ENCODE measurements at places on chromosomes 1 and 21.

- no peak overlapping the region for H3K27ac ChIP-seq
- no peak for DNase-seq
- H3K4me1 ChIP-seq: no peaks in the 10 kb centered on the region
- no peak overlapping the region for H3K4me3 ChIP-seq
Measured at GRCh38 chr1:236292425-236292824, 10.7 kb upstream of the ERO1B start.

DNA sequence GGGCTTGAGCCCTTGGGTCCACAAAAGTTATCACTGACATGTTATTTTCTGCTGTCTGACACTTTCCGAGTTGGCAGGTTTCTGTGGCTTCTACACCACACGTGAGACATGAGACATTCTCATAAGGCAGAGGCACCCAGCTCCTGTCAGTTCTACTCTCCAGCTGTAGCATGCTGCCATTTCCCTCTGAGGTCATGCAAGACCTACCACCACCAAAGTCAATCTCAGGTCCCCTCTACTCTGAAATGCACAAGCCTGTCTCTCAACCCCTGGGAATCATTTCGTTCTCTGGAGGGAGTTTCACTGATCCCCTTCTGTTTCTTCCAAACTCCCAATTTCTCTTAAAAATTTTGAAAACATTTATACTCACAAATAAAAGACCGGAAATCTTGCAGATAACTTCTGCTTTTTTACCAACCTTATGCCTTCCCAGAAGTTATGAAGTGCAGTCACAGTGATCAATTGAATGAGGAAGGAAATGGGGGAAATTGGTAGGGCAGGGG lies 39.5 kb upstream of the CR2 start:
- no peaks in the 10 kb centered on the region for H3K36me3 ChIP-seq
- peaks cover 83% of the 10 kb centered on the region for H3K4me1 ChIP-seq
- peak; percentile 77 for DNase-seq
- peak overlapping the region; percentile 92 for H3K27ac ChIP-seq
- H3K4me3 ChIP-seq: peak overlapping the region; percentile 68
- no peaks in the 10 kb centered on the region for H3K27me3 ChIP-seq

GRCh38 chr1:116911188-116911553 lies 1.5 kb downstream of the PTGFRN start:
- H3K4me3 ChIP-seq: no peak overlapping the region
- peaks cover 6% of the 10 kb centered on the region for H3K4me1 ChIP-seq
- H3K36me3 ChIP-seq: no peaks in the 10 kb centered on the region
- no peak overlapping the region for H3K27ac ChIP-seq
- DNase-seq: no peak

- H3K27me3 ChIP-seq: peaks cover 77% of the 10 kb centered on the region
- peaks cover 23% of the 10 kb centered on the region for H3K4me1 ChIP-seq
- H3K36me3 ChIP-seq: no peaks in the 10 kb centered on the region
Measured at GRCh38 chr1:75613916-75614315, 3.0 kb upstream of the SLC44A5 start.

GRCh38 chr1:243267914-243268653 lies 12.2 kb downstream of the SDCCAG8 start:
- no peaks in the 10 kb centered on the region for H3K27me3 ChIP-seq
- peak; percentile 20 for DNase-seq
- no peaks in the 10 kb centered on the region for H3K36me3 ChIP-seq
- peak overlapping the region; percentile 63 for H3K27ac ChIP-seq

DNA sequence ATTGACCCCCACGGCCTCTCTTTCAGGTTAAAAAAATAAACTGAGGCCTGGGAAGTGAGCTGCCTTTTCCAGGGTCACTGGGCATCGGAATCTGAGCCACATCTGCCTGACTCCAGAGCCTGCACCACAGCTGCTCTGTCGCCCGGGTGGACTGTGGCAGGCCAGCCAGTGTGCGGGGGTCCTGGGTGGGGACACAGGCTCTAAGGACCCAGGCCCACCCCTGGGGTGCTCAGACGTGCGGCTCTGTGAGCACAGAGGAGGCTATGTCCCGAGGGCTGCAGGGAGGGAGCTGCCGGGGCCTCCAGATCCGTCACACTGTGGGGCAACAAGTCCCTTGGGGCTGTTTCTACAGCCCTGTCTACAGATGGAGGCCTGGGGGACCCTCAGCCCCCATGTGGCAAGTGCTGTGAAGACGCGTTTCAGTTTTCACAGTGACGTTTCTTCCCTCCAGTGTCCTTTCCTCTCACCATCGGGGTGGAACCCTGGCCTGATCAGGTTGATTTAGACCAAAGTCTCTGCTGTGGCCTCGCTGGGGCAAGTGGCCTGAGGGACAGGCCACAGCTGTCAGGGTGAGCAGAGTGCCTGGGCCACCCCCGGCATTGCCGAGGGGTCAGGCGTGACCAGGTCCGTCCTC lies 39.2 kb upstream of the ACTRT2 start:
- H3K27ac ChIP-seq: peak overlapping the region; percentile 42
- H3K4me3 ChIP-seq: no peak overlapping the region
- no peak for DNase-seq
- no peaks in the 10 kb centered on the region for H3K27me3 ChIP-seq
- H3K4me1 ChIP-seq: no peaks in the 10 kb centered on the region

DNA sequence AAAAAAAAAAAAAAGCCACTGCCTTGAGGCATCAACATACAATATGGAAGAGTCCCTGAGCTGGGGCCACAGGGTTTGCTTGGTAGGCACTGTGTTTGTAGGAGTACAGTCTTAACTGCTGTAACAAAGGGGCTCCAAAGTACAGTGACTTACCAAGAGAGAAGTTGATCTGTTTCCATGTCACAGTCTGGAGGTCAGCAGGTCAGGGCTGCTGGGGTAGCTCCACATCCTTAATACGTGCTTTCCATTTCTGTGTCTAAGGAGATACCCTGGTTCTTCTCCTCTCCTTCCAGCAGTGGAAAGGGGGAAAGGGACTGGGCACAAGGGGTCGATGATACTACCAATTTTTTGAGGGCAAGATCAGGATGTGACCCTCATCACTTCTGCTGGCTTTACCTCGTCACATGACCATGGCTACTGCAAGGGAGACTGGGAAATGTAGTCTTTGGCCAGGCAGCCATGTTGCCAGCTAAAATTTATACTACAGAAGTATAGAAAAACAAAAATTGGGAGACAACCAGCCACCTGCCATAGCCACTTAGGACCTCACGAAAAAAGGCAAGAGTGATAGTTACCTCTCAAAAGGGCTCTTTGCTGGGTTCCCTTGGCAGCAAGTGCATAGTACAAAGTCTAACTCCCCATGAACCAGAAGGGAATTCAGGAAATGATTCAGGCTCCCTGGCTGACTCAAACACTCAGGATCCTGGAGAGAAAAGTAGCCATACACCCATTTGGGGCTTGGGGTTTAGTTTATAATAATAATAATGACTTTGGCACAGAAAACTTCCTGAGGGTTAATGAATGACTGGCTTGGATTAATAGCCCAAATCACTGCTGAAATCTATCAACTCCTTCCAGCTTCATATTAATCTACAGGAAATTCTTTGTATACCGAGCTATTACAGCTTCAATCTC lies 52.7 kb upstream of the ATP5PO start:
- no peaks in the 10 kb centered on the region for H3K36me3 ChIP-seq
- peaks cover 3% of the 10 kb centered on the region for H3K27me3 ChIP-seq
- H3K27ac ChIP-seq: no peak overlapping the region
- no peaks in the 10 kb centered on the region for H3K4me1 ChIP-seq
- no peak for DNase-seq
